T47D (cell line): ENCODE measurements at places on chromosomes 3 and 15.
A peak's percentile ranks its signal among the peaks of the same experiment; 100 is the strongest.

DNA sequence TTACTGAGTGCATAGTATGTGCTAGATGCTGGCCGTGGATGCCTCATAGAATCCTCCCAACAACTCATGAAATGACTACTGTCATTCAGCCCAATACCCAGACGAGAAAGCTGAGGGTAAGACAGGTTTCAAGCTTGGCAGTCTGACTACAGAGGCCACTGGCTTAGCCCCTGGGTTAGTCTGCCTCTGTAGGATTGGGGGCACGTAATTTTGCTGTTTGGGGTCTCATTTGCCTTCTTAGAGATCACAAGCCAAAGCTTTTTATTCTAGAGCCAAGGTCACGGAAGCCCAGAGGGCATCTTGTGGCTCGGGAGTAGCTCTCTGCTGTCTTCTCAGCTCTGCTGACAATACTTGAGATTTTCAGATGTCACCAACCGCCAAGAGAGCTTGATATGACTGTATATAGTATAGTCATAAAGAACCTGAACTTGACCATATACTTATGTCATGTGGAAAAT is 1.0 kb upstream of the CCR5 start:
- no peak for DNase-seq

GRCh38 chr3:190084983-190085382 is 35.7 kb downstream of the P3H2 start:
- no peak for DNase-seq

DNA sequence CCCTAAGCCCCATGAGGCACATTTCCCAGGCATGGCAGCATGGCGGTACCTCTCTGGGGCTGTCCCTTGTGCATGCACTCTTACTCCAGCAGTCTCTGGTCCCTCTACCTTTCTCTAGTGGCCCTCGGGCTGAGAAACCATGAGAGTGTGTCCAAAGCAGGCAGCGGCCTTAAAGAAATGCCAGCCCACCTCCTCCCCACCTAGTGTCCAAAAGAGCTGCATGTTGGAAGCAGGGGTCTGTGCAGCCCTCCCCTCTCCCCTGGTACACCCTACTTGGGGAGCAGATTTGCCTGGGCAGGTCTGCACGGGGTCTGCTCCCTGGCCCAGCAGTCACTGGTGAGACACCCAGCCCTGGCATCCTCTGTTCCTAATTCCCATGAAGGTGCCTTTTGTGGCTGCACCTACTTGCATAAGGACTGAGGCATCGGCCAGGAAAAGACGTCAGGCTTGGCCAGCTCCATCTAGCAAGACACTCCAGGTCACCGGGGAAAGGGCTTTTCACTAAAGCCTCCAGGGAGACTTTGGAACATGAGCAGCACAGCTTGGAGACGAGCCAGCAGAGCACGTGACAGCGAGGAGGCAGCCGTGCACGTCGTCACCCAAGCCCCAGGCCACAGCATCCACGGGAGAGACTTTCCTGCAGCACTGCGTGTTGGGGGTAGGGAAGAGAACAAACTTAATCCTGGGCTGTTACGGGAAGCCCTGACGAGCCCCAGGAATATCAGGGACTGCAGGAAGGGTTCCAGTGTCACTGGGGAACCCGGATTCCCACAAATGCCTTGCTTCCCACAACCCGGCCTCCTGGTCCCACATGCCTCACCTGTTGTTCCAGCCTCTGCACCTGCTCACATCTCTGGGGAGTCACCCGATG is 38.8 kb downstream of the TM2D3 start:
- peak; percentile 77 for DNase-seq

- no peak for DNase-seq
Measured at GRCh38 chr3:156416846-156417558, 137.9 kb downstream of the SSR3 start.

DNA sequence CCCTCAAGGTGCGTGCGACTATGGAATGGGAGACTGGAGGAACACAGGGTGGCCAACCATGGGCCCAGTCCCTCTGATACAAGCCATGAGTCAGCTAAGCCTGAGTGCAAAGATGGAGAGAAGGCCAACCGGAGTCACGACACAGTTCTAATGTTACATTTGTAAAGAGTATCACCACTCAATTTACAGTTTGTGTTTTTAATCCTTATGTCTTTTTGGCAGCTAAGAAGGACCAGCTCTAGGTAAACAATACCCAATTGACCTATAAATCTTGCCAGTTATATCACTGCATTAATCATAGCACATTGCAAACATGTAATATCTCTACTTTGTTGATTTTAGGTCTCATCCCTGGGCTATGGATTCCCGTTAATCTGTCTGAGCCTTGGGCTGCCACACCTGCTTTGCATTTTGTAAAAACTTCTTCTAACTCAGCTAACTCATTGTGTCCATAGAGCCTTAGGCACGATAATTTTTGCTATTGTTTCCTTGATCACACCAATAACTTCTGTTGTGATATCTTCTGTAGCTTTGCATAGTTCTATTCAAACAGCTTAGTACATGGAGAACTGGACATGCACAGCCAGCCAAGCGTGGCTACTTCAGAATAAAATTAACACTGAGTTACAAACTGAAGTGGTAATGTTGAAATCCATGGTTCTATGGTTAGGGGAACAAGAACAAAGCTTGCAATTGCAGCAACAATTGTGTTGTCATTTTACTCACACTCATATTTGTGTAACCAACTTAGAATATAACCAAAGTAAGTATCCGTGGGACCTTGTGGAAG is 50.3 kb downstream of the LSM3 start:
- no peak for DNase-seq

DNA sequence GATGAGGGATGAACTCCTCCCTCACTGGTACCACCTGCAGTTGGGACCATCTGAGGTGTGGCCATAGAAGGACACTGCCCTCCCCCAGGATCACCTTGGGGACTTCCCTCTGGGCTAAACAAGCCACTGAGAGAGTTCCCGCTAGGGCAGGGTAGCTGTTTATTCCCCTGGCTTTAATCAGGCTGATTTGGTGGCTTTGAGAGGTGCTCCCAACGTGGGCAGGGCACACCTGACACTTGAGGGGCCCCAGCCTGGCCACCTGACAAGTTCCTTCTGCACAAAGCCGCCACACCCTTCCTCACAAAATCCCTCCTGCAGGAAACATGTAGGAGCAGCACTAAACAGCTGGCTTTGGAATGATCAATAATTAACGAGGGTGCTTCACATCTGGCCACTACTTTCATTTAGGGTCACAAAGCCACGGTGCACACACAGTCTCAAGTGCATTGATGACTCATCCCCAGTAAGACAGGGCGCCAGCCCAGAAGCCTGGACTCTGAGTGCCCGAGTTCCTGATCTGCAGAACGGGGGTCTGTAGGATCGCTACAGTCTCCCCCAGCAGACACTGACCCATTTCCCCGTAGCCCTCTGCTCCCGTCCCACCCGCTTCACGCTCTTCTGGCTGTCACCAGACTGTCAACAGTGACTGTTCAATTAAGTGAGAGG is 75.1 kb downstream of the ATP10A start:
- DNase-seq, result no peak

DNA sequence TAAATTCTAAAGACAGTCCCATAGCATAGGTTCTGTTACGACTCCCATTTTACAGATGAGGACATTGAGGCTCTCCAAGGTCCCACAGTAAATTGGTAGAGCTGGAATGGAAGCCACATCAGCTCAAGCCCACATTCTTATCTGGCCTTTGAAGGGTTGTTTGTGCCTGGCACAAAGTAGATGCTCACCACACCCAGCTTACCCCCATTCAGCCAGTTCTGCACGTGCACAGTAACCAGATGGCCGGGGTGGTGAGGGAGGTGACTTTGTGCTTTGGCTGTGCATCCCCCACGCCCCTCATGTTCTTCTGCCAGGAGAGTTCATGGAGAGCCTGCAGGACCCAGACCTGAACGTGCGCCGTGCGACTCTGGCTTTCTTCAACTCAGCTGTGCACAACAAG is 16.2 kb downstream of the RPL32 start:
- no peak for DNase-seq

DNA sequence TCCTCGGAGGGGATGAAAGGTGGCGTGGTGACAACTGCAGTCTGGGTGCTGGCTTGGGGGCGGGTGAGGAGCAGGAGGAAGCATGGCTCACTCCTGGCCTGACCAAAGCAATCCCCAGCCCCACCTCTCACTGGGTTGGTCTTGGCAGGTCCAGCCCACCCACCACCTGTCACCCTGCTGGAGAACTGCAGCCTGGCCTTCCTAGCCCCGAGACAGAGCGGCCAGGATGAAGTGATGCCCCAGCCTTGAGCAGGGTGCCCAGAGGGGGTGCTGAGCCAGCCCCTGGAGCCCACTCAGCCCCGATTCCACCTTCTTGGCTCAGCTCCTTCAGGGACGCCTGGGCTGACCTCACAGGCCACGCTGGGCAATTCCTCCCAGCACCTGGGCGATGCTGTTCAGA is 89.9 kb downstream of the IQSEC1 start:
- DNase-seq, result no peak

- DNase-seq, result peak; percentile 94
Measured at GRCh38 chr15:75104804-75105557, 81.6 kb downstream of the PPCDC start.

DNA sequence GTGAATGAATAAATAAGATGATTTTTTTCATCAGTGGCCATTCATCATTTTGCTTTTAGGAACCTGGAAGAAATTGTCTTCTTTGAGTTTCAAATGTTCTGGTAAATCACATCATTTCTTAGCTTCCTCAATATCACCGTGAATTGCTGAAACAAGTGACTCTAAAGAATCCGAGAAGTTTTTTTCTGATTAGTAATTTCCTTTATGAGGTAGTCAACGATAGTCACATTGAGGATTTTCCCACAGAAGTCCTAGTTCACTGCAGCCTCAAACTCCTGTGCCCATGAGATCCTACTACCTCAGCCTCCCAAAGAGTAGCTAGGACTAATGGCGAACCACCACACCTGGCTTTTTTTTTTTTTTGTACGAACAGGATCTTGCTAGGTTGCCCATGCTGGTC is 3.6 kb upstream of the TMPRSS7 start:
- no peak for DNase-seq

GRCh38 chr3:144556392-144556791 is 584.8 kb downstream of the DIPK2A start:
- DNase-seq, result no peak

DNA sequence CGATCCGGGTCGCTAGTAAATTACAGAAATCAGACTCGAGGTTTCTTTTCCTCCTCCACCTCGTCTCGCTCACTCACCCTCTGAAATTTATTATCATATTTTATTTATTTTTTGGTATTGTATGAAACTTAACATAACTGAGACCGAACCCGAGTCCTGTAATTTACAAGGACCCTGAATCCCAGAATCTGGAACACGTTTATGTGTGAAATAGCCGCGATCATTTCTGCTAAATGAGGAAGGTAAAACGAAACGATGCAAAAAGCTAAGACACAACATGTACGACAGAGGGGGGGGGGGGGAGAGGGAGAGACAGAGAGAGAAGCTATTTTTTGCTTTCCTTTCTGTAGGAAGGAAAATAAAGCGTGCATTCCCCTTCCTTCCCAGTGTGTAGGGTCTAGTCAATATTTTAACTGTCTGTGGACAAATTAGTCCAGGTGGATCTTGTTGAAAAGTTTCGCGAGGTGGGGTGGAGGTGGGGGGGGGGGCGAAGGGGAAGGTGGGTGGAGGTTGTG is 1.6 kb downstream of the BBX start:
- no peak for DNase-seq

GRCh38 chr3:15205482-15205933 is 538 bp upstream of the CAPN7 start:
- DNase-seq, result no peak

DNA sequence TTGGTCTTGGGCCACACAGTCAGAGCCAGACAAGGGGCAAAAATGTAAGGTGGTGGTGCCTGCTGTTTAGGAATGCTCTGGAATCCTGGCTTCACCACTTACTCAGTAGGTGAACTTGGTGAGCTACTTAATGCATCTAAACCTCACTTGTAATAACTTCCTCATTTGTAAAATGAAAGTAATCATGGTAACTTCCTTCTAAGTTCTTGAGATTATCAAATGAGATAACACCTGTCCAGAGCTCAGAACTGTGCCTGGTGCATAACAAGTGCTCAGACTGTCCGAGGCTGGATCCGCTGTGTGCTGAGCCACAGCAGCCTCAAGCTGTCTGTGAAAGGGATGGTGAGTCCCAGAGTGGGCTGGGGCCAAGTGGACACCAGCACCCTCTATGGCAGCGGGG is 62.8 kb upstream of the KY start:
- no peak for DNase-seq

DNA sequence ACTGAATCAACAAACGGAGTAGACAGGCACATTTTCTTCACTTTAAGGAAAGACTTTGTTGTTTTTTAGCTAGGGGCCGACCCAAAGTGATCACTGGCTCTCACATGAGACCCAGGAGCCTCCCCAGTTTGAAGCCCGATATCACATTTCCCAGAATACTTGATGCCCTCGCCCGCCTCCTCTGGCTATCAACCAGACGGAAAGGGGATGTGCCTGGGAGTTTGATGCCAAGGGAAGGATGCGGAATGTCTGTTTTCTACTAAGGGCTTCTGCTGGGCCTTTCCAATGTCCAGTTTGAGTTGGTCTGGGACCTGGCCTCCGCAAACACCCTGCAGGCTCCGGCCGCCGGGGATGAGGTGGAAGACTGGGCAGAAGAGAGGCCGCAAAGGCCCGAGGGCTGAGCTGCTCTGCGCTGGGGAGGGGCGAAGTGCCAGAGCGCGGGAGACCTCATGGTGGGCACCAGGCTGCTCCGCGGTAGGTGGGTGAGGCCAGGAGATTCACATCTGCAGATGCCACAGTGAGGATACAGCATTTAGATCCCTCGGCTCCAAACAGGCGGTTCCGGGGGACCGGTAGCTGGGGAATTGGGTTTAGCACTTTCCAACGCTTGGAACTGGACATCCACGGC is 491 bp upstream of the ZNF774 start:
- no peak for DNase-seq

DNA sequence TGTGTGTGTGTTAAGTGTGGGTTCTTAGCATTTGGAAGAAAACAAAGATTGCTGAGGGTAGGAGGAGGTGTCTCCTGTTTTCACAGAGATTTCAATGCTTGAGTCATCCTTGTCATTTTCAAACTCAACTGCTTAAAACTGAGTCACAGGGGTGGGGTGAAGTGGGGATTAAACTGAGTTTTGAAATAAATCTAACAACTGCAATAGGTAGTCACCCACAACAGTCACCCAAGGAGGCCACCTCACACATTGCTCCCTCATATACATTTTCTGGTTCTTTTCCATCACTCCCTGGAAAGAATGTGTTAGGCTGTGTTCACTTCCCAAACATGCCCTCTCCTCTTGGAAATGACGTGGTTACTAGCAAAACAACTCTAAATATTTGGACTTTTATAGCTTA is 187.7 kb upstream of the CMC1 start:
- DNase-seq, result no peak

- DNase-seq, result no peak
Measured at GRCh38 chr15:63986185-63986680, 60.1 kb downstream of the DAPK2 start.

- no peak for DNase-seq
Measured at GRCh38 chr3:126340596-126340942, 16.6 kb downstream of the KLF15 start.

- no peak for DNase-seq
Measured at GRCh38 chr3:45826321-45826720, 15.6 kb downstream of the LZTFL1 start.

GRCh38 chr3:10074666-10075065 is 33.4 kb downstream of the FANCD2OS start:
- no peak for DNase-seq

GRCh38 chr3:43632269-43632733 is 10.5 kb upstream of the ANO10 start:
- peak; percentile 35 for DNase-seq

- DNase-seq, result no peak
Measured at GRCh38 chr15:100150906-100151305, 190.9 kb downstream of the ADAMTS17 start.
